CD8-positive, alpha-beta memory T cell (primary cell): ENCODE measurements at places on chromosomes 1 and 21. TPM values are rescaled to one million over a fixed set of nuclear protein-coding genes. Genes with fewer than 3 reads are reported as not detected.

KCNK2 gene
- total RNA-seq, result not detected

PAQR6 gene
- total RNA-seq, result 1.9 TPM

CADM3 gene
- total RNA-seq, result not detected

S100A4 gene
- 132 TPM for total RNA-seq

C1orf141 gene
- total RNA-seq, result not detected

GRCh38 chr1:164660412-164660772 is 101.4 kb downstream of the PBX1 start:
- DNase-seq, result no peak

DNA sequence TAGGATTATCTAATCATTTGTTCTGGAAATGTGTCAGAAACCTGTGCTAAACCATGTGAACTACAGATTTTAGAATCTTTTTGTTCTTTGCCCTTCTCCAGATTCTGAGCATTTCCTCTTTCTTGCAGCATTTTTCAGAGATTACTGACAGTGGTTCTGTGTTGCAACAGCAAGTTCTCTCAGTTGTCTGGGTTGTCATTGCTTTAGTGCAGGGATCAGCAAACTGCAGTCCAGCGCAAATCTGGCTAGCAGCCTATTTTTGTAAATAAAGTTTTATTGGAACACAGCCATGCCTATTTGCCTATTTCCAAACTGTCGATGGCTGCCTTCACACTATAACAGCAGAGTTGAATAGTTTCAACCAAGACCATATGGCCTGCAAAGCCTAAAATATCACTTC is 66.3 kb upstream of the LRRC8D start:
- DNase-seq, result no peak

DNA sequence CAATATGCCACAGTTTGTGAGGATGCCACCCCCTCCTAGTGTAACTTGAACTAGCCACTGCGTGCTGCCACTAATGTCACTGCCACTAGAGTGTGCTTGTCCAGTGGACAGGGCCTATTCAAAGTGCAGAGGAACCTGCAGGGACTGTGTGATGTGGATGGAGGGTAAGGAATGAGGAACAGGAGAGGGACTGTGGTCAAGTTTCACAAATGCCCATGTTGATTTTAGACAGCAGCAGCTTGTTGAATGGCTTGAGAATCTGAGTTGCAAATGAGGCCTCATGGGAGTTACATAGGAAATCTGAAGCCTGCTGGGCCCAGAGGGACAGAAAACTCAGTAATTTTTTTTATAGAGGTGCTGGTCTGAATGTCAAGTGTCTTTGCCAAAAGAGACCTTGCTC is 112.3 kb downstream of the HHAT start:
- no peak for DNase-seq

- no peak for DNase-seq
Observed at GRCh38 chr1:213615226-213615916, 372.4 kb upstream of the PROX1 start.

GRCh38 chr1:67485046-67485811 is 55.0 kb upstream of the SERBP1 start:
- no peak for DNase-seq

GRCh38 chr1:106055855-106056254 is 1000.6 kb upstream of the PRMT6 start:
- no peak for DNase-seq

GRCh38 chr1:218259800-218260199 is 25.3 kb upstream of the RRP15 start:
- no peak for DNase-seq

DNA sequence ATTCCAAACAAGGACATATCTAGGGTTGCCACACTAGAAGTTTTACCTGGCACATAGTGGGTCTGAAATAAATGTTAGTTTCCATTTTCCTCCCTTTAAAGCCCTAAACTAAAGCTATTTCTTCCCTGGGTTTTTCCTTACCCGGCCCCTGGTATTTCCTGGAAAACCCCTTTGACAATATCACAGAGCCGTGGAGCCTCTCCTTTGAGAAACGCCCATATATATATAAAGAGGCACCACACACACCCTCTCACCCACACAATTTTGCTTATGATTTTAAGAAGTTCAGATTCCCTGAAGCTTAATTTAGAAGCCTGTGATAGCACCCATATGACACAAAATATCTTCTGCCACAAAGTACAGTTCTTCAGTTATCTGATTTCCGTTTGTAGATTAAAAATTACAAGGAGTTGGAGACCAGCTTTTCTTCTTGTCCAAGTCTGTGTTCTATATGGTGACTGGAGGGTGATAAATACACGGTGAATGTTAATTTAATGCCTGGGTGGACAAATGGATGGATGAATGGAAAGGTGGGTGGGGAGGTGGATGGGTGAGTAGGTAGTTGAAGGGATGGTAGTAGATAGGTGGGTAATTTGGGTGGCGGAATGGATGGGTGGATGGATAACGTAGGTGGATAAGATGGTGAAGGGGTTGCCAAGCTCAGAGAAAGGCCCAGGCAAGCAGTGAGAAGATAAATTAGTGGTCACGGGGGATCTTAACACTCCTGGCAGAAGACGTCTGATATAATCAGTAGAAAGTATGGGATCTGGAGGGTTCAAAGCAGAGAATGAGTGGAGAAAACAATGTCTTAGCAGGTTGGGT is 154.4 kb upstream of the FGGY start:
- no peak for DNase-seq

DNA sequence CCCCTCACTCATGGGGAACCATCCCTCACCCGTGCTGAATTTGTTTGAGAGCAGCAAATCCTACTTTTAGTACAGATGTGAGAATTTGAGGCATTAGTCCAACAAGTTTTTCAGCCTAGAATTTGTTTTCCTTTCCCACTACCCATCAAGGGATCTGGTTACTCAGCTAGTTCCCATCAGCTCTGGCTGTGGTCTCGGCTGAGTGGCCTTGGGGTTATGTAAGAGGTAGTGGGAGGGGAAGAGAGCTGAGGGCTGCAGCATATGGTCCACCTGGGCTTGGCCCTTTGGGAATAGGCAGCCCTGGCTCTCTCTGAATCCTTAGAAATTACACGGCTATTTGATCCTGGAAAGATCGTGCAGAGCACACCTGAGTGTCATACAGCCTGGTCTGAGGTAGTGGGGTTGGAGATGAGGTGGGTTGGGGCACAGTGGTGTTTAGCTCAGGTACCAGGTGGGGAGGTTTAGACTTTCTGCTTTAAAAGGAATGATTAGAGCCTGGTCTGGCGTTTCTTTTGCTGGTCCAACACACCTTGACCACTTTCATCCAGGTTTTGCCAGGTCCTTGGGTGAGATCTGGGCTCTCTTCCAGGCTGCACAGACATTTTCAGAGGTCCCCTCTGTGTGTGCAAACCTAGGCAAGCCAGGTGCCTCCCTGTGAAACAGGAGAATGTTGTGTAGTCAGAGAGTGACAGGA is 4.2 kb downstream of the GSTM4 start:
- no peak for DNase-seq

DNA sequence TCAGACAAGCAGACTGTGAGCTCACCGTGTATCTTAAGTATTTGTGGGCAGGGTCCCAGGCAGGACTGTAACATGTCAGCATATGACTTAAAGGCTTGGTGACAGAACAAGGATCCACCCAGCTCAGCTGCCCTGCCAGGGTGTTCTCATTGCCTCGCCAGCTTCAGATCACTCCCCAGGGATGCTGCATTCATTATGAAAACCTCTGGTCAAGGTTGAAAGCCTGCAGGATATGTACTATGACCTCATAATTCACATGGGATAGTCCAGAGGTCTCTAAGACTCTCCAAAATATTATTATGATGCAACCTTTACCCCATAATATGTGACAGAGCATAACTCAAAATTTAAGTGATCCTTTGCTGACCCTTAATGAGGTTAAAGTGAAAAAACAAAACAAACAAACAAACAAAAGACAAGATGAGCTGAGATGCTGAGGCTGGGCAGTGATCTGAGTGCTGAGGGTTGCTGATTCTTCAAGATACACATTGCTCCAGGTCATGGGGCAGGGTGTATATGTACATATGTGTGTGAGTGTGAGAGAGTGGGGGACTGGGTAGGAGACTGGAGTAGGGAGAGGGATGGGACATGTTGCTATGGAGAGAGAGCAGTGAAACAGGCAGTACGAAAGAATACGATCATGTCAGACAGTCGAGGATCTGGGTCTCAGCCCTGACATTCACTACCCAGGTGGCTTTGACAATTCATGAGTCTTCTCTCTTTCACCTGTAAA is 98.8 kb upstream of the DUSP10 start:
- no peak for DNase-seq

DNA sequence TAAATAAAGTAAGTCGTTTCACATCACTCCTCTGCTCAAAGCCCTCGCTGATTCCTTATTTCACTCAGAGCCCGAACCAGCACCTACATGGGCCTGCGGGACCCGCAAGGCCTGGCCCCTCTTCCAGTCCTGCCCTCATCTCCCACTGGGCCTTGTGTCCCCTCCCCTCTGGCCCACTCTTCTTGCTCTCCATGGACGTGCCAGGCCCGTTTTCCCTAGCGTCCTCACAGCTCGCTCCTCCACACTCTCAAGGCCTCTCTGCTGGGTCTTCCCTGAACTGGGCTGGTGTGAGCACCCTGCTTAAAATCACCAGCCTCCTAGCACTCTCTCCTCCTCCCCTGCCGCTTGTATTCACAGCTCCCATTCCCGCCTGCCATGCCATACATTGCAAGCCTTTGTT is 237.9 kb downstream of the FOXD2 start:
- DNase-seq, result no peak
